ENCODE measurements at places on chromosomes 6 and 20.
A peak's percentile ranks its signal among the peaks of the same experiment; 100 is the strongest.

GRCh38 chr6:70709826-70710225 is 42.1 kb downstream of the SMAP1 start:
- DNase-seq = no peak

DNA sequence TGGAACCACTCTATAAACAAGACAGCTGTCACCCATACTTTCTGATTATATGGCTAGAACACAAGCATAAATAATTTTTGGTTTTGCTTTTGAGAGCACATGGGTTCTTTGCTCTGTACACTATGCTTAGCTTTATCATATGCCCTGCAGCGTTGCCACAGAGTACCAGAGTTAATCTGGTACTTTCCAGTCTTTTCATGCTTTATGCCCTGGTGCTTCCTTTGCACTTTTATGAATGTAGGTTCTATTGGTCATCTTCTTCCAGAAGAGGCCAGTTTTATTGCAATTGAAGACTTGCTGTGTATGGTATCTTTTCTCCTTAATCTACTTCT is 20.8 kb downstream of the SHLD1 start:
- no peak for DNase-seq

DNA sequence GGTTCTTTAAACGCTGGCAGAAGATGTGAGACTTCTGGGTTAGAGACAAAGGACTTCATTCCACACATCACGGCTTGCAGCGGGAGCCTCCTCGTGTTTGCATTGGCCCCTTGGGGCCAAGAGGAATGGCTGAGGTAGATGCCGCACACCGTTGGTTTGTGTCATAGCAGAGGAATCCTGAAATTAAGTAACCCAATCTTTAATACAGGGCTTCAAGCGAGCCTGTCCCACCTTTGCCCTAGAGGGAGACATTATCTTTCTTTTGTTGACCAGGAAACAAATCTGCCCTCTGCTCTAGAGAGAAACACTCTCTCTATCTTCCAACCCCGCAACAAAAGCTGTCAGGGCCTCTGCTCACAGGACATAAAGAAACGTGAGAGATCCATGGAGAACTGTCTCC is 277.5 kb upstream of the ZFP64 start:
- no peak for DNase-seq

- DNase-seq = no peak
Measured at GRCh38 chr6:133645966-133646740, 242.8 kb upstream of the TCF21 start.

- no peak for DNase-seq
Measured at GRCh38 chr20:18645851-18646250, 58.0 kb downstream of the DTD1 start.

DNA sequence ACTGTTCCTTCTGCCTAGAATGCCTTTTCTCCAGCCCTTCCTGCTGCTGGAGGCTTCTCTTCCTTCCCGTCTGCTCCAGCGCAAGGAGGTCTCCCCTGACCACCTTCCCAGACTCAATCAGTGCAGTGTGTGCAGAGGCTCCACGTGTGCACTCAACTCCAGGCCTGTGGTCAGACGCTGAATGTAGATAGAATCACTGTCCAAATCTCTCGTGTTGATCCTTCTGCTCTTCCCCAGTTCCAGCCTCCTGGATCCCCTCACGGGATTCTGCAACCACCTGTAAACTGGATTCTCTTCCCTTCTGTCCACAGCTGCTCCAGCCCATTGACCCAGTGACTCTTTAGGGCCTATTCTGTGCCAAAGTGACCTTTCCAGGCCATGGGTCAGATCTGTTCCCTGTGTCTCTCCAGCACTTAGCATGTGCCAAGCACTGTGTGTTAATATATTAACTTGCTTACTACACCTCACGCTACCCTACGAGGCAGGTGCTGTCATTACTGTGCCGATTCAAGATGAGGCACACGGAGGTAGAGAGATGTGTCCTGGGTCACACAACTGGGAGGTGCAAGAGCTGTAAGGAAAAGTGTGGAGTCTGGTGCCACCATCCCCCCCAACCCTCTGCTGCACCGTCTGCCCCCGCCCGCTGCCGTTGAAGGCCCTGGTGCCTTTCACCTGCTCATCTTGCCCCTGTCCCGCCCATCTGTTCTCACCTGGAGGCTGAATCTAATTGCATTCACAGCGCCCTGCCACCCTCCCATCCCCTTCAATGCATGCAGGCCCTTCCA is 112.2 kb downstream of the SULF2 start:
- no peak for DNase-seq

DNA sequence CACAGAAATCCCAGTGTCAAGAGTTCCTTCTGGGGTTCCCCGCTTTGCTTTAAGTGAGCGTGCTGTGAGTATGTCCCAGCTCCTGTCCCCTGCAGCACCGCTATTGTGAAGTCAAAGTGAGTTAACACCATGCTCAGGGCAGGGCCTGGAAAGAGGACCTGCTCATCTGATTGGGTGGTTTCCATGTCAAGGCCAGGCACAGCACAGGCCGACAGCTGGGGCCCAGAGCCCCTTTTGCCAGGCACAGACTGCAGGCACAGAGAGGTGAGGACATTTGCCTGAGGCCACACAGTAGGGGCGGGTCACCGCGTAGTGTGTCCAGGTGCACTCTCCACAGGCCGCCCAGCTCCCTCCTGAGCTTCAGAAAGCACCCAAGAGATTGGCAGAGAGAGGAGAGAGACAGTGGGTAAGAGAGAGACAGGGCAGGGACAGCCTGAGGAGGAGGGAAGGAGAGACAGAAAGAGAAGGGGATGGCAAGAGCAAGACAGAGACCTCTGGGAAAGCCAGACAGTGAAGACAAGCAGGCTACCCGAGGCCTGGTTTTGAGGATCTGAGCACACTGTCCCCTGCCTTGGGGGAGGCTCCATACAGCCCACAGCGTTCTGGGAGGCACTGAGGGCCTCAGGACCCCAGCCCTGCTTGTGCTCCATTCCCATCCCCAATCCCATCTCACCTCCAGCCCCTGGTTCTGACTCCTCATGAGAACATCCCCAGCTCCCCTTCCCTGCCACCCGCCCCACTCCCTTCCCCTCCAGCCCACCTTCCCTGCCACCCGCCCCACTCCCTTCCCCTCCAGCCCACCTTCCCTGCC is 6.5 kb upstream of the BPIFB1 start:
- DNase-seq = no peak

GRCh38 chr6:157528931-157529653 is 148.1 kb downstream of the ZDHHC14 start:
- DNase-seq = no peak

DNA sequence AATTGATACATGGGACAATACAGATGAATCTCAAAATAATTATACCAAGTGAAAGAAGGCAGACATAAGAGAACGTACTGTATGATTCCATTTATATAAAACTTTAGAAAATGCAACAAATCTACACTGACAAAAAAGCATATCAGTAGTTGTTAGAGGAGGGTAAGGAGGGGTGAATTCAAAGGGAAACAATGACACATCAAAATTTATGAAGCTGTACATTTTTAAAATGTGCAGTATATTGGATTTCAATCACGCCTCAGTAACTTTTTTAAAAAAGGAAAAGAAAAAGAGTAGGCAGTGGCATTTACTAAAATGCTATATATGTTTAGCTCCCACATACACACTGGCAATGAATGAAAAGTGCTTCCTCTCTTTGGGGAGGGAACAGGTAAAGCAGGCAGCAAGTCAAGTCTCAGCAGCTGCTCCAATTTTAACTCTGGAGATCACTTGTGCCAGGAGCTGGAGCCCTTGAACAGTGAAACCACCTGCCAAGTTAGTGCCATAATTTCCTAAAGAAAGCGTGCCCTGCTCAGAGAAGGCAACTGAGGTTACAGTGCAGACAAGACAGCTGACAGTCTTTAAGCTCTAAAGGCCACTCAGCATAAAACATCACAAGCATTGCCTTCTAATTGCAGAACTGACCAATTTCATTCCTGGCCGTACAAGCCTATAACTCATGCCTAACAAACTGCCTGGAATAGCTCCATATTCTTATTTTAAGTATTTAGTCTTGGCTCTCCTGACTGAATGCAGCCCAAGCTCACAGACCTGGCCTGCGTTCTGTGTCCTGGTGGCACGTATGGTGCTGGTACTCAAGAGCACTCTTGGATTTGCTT is 10.9 kb downstream of the FKBP1A start:
- DNase-seq = no peak

GRCh38 chr6:166435574-166435973 is 52.8 kb upstream of the MPC1 start:
- DNase-seq = peak; percentile 15

All from stimulated activated CD4-positive, alpha-beta T cell treated with anti-CD3 and anti-CD28 coated beads, Interleukin-4, amount 100 ng/mL, for 1 hour (primary cell).